A549 treated with ZK216348 at 1 μM for 4 hours (cell line): ENCODE measurements at places on chromosomes 1 and 21. TPM values are rescaled to one million over a fixed set of nuclear protein-coding genes. Genes with fewer than 3 reads are reported as not detected.

MAP10 gene
- total RNA-seq: 0.52 to 1.3 TPM (median 0.92 TPM) in 5 replicates

CFAP45 gene
- total RNA-seq: 0.32 to 1.1 TPM (median 0.62 TPM) in 5 replicates

NCAM2 gene
- not detected in 5 replicates for total RNA-seq

USP21 gene
- 15.0 to 24.1 TPM (median 20.5 TPM) in 5 replicates for total RNA-seq

BNIPL gene
- total RNA-seq: 0.07 to 0.27 TPM (median 0.09 TPM) in 3 of 5 replicates, not detected in the others

SYNJ1 gene
- 2.1 to 4.2 TPM (median 2.8 TPM) in 5 replicates for total RNA-seq

HJV gene
- total RNA-seq: not detected in 5 replicates

RAD54L gene
- 7.8 to 12.9 TPM (median 10.9 TPM) in 5 replicates for total RNA-seq

WDR64 gene
- total RNA-seq: not detected in 5 replicates

SH2D2A gene
- total RNA-seq: 3.0 to 5.3 TPM (median 4.0 TPM) in 5 replicates

RNF115 gene
- total RNA-seq: 11.1 to 12.5 TPM (median 12.1 TPM) in 5 replicates

CD1E gene
- not detected in 5 replicates for total RNA-seq

FCRL4 gene
- not detected in 5 replicates for total RNA-seq
